ENCODE measurements at places on chromosomes 4 and X. TPM values are rescaled to one million over a fixed set of nuclear protein-coding genes. Genes with fewer than 3 reads are reported as not detected.

F8A2 gene
- not detected for polyA plus RNA-seq

TLR6 gene
- polyA plus RNA-seq: 1.8 TPM

L1CAM gene
- polyA plus RNA-seq: 2.5 TPM

GRIA2 gene
- 1.6 TPM for polyA plus RNA-seq

GYG2 gene
- 2.6 TPM for polyA plus RNA-seq

HPGD gene
- 3.0 TPM for polyA plus RNA-seq

KIAA0232 gene
- 22.7 TPM for polyA plus RNA-seq

TREX2 gene
- 0.51 TPM for polyA plus RNA-seq

HMGN5 gene
- polyA plus RNA-seq: 26.4 TPM

SMPX gene
- polyA plus RNA-seq: 4.2 TPM

DCUN1D4 gene
- polyA plus RNA-seq: 57.7 TPM

GABRG1 gene
- polyA plus RNA-seq: 0.40 TPM

Measured in testis (tissue), 5 donors.